ENCODE measurements at places on chromosomes 12 and 14. TPM values are rescaled to one million over a fixed set of nuclear protein-coding genes. Genes with fewer than 3 reads are reported as not detected.

LRRC9 gene
- polyA plus RNA-seq, result not detected

SOAT2 gene
- polyA plus RNA-seq, result not detected

SCNN1A gene
- 0.15 TPM for polyA plus RNA-seq

KRT3 gene
- not detected for polyA plus RNA-seq

SLC17A8 gene
- not detected for polyA plus RNA-seq

ADSS1 gene
- 258 TPM for polyA plus RNA-seq

ACRBP gene
- 0.34 TPM for polyA plus RNA-seq

TPPP2 gene
- polyA plus RNA-seq, result 0.96 TPM

RIN3 gene
- polyA plus RNA-seq, result 8.6 TPM

PRB2 gene
- not detected for polyA plus RNA-seq

CLBA1 gene
- 3.7 TPM for polyA plus RNA-seq

MYO1H gene
- 0.04 TPM for polyA plus RNA-seq

OASL gene
- 0.57 TPM for polyA plus RNA-seq

CD4 gene
- polyA plus RNA-seq, result 3.2 TPM

IL23A gene
- polyA plus RNA-seq, result not detected

POTEM gene
- polyA plus RNA-seq, result not detected

SMCO3 gene
- 0.07 TPM for polyA plus RNA-seq

RTN1 gene
- 0.62 TPM for polyA plus RNA-seq

GTF2A1 gene
- 3.4 TPM for polyA plus RNA-seq

LBHD2 gene
- not detected for polyA plus RNA-seq

TMEM179 gene
- polyA plus RNA-seq, result 0.15 TPM

OTX2 gene
- not detected for polyA plus RNA-seq

NTF3 gene
- polyA plus RNA-seq, result 0.35 TPM

MYBPC1 gene
- polyA plus RNA-seq, result 1.9 TPM

FGD4 gene
- polyA plus RNA-seq, result 5.1 TPM

TSPAN19 gene
- polyA plus RNA-seq, result 0.11 TPM

ADAM20 gene
- not detected for polyA plus RNA-seq

AHSA1 gene
- 137 TPM for polyA plus RNA-seq

RNASE7 gene
- polyA plus RNA-seq, result not detected

LDHB gene
- polyA plus RNA-seq, result 1,100 TPM

RACGAP1 gene
- polyA plus RNA-seq, result 0.91 TPM

SSPN gene
- 18.2 TPM for polyA plus RNA-seq

CLEC4D gene
- not detected for polyA plus RNA-seq

SART3 gene
- polyA plus RNA-seq, result 20.3 TPM

DNAJC22 gene
- 0.11 TPM for polyA plus RNA-seq

Data from heart left ventricle (tissue), 16 donors.